ENCODE measurements at places on chromosomes 2 and 18.

DNA sequence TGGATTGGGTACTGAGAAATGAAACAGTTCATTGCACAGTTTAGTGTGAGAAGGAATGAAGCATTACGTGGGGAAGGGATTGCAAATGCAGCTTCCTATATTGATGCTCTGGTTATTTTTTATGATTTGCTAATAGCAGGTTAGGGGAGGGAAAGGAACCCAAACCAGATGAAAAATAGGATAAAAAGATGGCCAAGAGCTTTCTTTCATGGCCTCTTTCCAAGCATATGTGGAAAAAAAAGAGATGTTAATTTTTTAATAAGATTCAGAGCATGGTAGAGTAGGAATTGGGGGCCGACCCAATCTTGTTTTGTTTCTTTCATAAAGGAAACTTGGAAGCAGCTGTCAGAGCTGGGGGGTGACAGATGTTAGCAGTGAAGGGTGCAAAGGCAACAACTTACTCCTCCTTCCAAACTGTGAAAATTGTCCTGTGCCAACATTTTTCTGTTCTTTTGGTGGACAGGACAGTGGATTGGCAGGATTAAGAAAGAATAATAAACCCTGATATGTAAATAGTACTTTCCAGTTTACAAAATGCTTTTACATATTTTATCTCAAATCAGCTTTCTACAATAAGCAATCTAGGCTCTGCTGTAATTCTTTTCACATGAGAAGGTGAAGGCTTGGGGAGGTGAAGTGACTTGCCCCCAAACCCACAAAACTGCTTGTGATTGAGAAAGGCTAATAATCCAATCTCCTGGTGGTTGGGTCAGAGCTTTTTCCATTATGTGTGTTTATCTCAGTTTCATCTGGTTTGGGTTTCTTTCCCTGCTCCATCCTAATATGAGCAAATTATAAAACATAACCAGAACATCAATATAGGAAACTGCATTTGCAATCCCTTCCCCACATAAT lies 270.1 kb downstream of the ETAA1 start:
- no peak for DNase-seq

GRCh38 chr2:112944971-112945370 lies 32.8 kb upstream of the IL36G start:
- no peak for DNase-seq

GRCh38 chr2:47087051-47087450 lies 68.1 kb downstream of the STPG4 start:
- DNase-seq, result no peak

DNA sequence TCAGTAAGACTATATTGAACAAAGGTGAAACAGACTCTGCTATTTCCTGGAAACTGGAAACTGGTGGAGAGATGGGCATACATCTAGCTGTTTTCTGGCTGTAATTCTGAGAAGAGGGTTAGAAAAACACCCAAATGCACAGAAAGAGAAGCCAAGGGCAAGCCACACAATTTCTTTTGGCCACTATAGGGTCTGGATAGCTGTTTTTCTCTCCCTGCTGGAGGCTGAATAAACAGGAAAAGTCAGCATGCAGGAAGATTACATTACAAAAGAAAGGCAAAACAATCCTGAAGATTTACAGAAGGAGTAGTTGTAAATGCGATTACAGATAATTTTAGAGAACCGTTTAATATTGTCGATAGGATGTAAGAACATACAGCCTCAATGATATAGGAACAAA lies 186.2 kb upstream of the REG3G start:
- no peak for DNase-seq

GRCh38 chr18:58453913-58454317 lies 175.0 kb downstream of the ALPK2 start:
- DNase-seq, result no peak

DNA sequence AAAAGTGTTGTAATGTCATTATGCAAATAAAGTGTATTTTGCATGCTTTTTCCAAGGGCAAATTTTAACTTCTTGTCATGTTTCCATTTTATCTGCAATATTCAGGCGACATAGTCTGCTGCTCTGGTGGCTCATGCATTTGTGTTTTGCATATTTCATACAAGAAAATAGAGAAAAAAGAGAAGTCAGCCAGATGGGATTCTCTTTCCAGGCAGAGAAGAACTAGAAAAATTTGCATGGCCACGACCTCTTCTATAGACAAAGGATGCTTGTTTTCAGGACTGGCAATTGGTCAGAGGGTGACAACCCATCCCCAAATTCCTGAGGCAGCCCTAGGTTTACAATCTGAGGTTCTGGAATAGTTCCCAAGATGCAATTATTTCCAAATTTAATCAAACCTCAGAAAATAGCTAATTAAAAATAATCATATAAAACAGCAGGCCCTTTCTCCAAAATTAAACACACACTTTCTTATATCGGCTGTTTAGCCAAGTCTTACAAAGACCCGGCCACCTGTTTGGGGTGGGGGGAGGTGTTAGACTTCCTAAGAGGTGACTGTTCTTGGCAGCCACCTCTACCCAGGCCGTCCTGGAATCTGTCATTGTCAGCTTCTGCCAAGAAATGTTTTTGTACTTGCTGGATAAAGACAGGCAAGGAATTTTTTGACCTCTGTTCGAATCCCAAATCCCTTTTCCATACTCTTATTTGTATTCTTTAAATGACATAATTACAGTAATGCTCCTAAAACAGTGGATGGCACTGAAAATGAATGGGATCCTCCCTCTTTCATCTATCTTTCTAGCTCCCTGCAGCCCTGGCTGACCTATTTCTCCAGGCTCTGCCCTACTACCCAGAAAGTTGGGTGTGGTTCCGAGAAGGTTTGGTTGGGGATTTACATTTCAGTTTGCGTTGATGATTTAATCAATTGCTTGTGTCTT lies 20.8 kb upstream of the SOS1 start:
- DNase-seq, result no peak

DNA sequence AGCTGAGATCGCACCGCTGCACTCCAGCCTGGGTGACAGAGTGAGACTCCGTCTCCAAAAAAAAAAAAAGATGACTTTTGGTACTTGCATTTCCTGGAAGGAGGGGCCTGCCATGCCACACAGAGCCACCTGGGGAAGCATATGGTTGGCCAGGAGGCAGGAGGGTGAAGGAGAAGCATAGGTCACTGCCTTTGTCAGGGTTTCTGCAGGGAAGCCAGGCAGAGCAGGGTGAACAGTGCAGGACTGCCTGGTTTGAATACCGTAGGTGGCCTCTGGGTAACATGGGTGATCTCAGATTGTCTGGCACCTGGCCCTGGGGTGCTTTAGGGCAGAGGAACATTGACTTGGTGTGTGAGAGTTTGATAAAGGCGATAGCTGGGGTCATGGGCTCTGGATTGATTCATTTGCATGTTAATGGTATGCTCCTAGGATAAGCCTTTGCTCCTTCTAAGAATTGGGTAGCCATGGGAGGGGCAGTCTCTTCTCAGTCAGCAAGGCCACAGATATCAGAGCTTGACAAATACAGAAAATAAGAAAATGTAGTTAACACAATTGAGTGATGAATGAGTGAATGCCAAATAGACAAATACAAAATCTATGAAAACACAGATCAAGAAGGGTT lies 124.0 kb upstream of the SEC11C start:
- no peak for DNase-seq

- no peak for DNase-seq
Measured at GRCh38 chr2:143146815-143147530, 17.8 kb downstream of the ARHGAP15 start.

GRCh38 chr18:46562674-46563192 lies 94.3 kb downstream of the LOXHD1 start:
- no peak for DNase-seq

- no peak for DNase-seq
Measured at GRCh38 chr2:227320305-227321094, 4.6 kb upstream of the MFF start.

GRCh38 chr18:75246721-75247610 lies 36.4 kb downstream of the TSHZ1 start:
- no peak for DNase-seq

DNA sequence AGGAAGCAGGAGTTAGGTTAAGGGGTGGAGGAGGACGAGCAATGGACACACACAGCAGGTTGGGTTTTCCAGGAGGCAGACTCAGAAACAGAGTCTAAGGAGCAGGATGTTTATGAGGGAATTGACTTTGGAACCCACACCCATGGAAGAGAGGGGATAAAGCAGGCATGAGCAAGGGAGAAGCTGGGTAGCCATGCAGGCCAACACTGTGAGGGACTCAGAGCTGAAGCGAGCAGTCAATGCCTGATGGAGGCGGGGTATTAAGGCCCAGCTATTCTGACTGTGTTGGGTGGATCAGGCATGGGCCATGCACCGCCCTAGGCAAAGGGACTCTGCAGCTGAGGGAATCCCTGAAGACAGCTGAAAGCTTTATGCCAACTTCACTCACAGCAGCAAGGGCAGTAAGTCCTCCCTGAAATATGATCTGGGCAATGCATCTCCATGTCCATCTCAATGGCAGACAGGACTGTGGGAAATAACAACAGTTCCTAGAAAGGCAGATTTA lies 37.6 kb downstream of the TEX51 start:
- DNase-seq, result no peak

GRCh38 chr18:2256577-2256976 lies 314.7 kb downstream of the METTL4 start:
- DNase-seq, result no peak

- DNase-seq, result no peak
Measured at GRCh38 chr18:77346208-77346810, 96.7 kb downstream of the GALR1 start.

DNA sequence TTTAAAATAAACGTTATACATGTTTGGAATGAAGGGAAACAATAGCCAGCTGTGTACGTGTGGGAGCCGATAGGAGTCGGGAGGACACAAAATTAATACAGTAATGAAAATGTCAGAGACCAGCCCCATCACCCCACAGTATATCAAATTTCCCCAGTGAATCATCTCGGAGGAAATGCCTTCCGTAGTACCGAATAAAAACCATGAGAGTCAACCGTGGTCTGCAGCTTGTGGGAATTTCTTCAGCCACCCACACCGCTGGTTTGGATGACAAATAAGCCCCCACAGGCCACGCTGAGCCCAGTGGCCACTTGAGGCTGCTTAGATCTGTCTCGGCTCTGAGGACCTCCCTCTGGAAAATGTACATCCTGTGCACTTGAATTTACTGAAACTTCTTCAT lies 133.7 kb downstream of the COL6A3 start:
- no peak for DNase-seq

DNA sequence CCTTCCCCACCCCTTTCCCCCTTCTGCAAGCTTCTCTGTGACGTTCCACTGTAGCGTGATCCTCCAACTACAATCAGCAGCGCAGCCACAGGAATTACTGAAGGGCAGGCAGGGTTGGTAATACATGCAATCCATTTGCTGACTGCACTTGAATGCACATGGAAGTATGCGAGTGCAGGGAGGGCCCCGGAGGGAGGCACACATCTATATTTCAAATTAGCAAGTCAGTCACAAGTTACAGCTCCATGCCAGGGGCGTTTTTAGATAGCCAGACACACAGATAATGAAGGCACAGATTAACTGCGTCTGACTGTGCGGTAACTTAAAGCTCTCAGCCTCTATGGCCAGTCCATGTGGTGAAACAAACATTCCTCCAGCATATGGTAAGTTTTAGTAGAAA lies 209.2 kb upstream of the GATA6 start:
- DNase-seq, result no peak

GRCh38 chr2:67500541-67500940 lies 103.4 kb downstream of the ETAA1 start:
- DNase-seq, result no peak

DNA sequence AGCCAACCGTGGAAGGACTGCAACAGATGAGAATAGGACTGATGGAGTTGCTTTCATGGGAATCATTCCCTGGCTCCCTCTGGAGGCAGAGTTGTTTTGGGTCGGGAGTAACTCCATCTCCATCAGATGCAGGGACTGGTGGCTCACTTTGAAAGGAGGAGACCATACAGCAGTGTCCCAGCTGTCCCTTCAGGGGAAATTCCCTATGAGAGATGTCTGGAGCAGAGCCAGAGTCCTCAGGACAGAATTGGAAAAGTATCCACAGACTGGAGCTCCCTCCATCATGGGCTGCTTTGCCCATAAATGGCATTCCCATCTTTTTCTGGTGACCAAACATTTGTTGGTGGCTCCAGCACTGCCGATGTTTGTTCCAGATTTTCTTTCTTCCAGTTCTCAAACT lies 144.3 kb downstream of the NCK2 start:
- DNase-seq, result no peak

DNA sequence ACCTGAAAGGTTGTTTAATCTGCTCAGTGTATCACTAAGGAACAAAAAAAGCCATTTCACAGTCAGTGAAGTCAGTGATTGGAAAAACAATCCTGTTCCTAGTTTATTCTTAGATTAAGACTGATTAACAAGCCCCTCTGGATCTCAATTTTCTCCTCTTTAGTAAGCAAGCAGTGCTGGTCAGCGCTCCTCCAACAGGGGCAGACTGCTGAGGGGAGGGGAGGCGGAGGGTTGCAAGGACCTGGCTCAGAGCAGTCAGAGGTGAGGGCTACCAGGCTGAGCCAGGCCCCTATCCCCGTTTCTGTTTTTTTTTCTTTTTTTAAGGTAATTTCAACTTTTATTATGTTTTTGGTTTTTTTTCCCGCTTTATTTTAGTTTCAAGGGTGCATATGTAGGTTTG lies 24.7 kb upstream of the KCNS3 start:
- DNase-seq, result no peak

GRCh38 chr2:98519156-98519555 lies 74.5 kb downstream of the INPP4A start:
- no peak for DNase-seq

- no peak for DNase-seq
Measured at GRCh38 chr2:233084488-233084887, 24.3 kb downstream of the INPP5D start.

GRCh38 chr2:178057179-178057680 lies 15.3 kb downstream of the PDE11A start:
- no peak for DNase-seq

DNA sequence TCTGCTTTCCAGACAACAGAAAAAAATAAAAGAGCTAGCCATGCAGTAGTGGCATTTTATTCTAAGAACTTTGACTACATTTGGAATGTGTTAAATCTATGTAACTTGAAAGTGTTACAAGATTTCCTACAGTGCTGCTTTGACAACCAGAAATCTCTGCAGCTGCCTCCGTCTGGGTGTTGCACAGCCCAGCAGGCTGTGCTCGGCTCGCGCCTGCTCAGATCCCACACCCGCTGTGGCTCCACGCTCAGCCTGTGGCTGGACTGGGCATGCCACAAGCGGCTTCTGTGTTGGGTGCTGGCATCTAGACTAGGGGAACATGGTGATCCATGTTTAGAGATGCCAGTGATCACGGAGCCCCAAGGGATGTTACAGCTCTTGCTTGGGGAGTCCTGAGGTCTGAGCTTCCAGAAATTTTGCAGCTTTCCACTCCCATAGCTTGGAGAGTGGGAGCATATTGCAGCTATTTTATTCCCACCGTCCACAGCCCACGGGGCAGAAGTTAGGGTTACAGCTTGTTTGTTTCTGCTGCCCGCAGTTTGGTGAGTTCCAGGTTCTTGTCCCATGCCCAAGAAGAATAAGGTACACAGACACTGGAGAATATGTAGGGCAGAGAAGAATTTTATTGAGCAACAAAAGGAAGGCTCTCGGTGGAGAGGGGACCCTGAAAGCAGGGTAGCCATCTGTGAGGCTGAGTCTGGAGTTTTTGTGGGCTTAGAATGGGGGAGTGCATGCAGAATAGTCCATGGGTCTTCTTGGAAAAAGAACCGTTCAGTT lies 44.1 kb downstream of the FAM171B start:
- DNase-seq, result no peak

- DNase-seq, result no peak
Measured at GRCh38 chr2:197946562-197946961, 142.2 kb downstream of the PLCL1 start.

All from activated CD8-positive, alpha-beta memory T cell treated with anti-CD3 and anti-CD28 coated beads for 1 hour (primary cell).